ENCODE measurements at places on chromosomes 4 and X.
A peak's percentile ranks its signal among the peaks of the same experiment; 100 is the strongest.

DNA sequence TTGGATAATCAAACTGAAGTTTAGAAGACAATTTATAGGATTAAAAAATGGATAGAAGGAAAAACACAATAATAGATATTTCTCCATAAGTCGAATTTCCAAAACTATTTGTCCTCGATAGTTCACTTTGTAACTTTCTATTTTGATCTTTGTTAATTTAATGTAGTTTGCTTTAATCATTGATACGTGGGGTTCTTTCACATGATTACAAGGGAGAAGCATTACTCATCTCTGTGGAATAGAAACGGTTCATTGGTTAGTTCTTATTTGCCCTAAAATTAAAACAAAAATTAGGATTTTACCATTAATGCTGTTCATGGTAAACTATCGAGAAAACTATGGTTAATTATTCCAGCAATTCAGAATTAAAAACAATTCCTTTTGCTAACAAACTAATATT, 2.1 kb downstream of the TET2 start:
- no peak for DNase-seq

GRCh38 chr4:123308667-123309066, 87.9 kb upstream of the SPRY1 start:
- no peak for DNase-seq

GRCh38 chr4:123417813-123418212, 21.2 kb downstream of the SPRY1 start:
- no peak for DNase-seq

- DNase-seq, result no peak
Measured at GRCh38 chr4:14225688-14226207, 598.2 kb upstream of the BOD1L1 start.

- no peak for DNase-seq
Measured at GRCh38 chr4:94880956-94881355, 123.2 kb downstream of the BMPR1B start.

- DNase-seq, result peak; percentile 26
Measured at GRCh38 chrX:31500921-31501320, 429.1 kb upstream of the FTHL17 start.

DNA sequence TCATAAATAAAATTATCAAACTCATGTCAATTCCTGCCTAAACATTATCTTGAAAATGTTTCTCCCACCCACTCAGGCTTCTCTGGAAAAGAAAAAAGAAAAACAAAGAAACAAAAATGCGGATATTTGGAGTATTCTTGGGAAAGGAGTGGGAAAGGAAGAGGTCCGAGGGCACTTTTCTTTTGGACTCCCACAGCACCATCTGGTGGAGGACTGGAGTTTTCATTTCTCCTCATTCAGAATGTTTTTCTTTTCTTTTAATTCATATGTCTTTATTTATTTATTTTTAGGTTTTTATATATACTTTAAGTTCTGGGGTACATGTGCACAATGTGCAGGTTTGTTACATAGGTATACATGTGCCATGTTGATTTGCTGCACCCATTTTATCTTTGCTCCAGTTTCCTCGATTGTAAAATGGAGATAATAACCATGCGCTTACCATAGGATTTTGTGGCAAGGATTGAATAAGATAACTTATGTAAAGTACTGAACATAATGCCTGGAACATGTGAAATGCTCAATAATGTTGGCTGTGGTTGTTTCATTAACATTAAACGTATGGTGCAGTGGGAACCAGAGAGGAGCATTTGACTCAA, 8.0 kb upstream of the KCNE5 start:
- peak; percentile 11 for DNase-seq

DNA sequence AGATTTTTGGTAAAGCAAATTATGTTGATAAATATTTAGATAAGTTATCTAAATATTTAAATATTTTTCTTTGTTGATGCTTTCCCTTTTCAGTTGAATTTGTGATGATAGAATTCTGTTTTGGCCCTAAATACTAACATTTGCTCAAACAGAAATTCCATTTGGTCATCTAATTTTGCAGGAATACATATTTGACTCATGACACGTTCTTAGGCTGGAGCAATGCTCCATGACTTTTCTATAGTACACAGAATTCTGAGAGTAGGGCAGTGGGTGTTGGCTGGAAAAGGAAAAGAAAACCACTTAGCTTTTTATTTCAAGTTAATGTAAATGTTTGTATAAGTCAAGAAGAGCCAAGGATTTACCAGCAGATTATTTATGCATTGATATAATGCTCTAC, 58.6 kb upstream of the GK2 start:
- DNase-seq, result no peak

DNA sequence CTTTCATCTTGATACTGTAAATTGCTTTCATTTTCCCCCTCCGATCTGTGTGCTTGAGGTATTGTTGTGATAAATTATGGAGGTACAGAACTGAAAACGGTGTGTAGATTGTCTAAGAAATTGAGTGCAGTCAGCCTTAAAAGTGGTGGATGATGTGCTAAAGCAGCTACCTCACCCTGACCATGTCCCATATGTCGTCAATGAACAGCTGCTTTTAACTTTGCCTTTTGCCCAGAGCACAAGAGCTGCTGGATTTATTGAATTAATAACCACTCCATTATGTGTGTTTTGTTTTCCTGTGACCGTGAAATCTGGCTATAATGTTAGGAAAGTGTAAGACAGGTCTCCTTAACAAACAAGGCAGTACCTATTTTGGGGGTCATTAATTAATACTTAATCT, 581.9 kb upstream of the PITX2 start:
- no peak for DNase-seq

DNA sequence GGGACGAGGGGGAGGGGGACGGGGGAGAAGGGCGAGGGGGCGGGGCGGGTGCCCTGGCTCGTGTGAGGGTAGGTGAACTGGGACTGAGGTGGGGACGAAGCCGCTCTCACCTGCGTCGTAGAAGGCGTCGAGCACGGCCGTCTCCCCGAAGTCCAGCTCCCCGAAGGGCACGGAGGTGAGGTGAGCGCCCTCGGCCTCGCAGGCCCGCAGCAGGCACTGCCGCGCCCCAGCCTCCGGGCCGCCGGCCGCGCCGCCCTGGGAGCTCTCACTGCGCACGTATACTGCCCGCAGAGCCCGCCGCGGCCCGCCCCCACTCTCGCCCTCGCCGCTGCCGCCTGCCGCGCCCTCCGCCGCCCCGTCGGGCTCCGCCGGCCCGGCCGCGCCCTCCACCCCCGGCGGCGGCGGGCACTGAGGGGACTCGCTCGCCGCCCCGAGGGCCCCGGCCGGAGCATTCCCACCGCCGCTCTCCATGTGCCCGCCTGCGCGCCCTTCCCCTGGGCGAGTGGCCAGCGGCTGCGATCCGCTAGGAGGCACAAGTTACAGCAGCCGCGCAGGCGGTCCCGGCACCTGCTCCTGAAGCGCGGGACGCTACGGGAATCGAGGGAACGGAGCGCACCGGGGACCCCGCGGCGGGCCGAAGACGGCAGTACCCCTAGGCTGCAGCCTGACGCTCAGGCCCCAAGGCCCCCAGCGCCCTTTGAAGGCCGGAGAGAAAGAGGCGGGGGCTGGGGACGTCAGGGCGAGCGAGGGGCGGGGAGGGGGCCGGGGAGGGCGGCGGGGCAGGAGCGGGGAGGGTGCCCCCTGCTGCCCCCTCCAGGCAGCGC, at the start of gene MAP3K15:
Gene MAP3K15 (minus strand): TSS at position 718 of the 824 bp plus-strand sequence. CDS start 247 bp downstream, at position 471.
- peak; percentile 53 for DNase-seq

DNA sequence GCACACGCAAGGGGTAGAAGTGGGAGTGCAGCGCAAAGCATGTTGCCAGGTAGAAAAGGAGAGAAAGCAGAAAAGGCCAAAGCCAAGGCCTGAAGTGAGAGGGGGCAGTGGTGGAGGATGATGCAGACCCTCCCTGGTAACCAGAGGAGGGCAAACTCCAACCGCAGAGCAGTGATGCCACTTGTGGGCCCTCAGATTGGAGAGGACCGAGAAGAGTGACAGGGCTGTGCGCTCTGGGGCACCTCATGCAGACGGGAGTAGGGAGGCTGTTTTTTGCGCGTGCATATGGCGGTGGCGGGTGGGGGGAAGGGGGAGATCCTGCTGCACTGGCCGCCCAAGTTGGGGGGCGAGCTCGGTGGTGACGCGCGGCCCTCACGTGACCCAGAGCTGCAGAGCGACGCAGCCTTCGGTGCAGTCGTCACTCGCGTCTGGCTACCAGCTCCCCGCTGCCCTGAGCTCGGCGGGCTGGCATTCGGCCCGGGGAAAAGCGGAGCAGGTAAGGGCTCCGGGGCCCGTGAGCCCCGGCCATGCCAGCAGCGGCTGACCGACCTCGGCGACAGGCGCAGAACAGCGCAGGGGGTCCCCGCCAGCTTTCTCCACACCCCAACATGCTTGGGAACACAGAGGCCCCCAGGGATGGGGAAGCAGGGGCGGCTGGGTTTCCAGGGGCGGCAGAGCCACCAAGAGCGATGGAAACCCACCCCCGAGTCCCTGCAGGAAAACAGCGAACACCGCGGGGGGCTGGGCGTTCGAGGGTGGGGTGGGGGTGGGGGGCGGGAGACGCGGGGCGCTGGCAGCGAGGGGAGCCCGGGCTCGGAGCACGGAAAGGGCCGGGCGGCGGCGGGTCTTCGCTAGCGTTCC, at the start of gene BEX3:
Gene BEX3 (plus strand): TSS at position 421 of the 861 bp plus-strand sequence. CDS start 984 bp downstream, outside the sequence.
- DNase-seq, result peak; percentile 91

DNA sequence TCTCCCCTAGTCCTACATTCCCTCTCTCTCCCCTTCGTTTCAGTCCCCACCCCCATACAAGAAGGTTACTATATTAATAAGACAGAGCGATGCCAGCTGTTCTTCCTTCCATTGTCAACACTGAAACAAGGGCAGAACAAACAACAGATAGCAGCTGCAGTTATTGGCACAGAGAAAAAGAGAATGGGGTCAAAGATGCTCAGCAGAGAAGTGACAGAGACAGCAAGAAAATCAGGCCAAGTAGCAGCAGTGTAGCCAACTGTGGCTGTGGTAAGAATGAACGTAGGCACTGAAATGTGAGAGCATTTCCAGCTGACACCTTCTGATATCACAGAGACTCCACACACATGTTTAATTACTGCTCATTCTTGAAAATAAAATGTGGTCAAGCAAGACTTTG, 641.8 kb downstream of the FSTL5 start:
- no peak for DNase-seq
